ENCODE measurements at places on chromosomes 16 and 17.

DNA sequence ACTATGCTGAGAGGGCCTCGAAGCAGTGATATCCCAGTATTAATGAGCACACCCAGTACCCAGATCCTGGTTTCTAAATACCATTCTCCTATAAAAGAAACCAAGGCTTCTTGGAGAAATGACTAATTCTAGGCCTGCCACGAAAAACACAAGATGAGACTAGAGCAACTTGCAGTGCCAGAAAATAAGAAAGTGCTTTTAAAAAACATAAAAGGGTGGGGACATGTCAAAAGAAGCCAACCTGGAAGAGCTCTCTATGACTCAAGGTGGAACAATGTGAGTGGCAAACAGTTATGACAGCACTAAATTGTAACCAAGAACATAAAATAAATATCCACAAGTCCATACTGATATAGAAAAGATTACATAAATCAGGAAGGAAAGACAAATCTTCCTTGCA is 153.2 kb upstream of the KCNJ18 start:
- DNase-seq = no peak

DNA sequence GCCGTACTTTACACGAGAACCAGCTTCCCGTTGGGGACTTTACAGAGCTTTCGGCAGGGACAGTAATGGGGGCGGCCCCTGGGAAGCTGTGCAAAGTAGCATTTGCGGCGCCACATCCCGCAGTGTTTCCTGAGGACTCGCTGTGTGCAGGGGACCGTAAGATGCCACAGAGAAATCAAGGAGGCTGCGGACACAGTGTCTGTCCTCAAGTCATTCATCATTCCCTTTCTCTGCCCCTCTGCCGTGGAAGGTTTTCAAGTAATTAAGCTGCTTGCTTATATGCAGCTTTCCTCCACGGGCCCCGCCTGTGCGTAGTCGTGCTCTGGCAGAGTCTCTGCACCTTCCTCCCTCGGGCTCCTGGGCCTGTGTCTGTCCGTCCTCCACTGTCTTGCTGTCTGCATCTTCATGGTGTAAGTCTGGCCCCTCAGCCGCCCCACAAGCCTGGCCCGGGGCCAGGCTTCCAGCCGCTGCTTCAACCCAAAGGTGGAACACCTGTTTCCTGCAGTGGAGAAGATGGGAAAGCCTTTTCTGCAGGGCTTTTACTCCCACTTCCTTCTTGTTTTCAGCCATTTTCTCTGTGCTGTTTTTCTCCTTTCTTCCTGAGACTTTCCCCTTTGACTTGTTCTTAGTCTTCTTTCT is 216.9 kb upstream of the CHMP6 start:
- DNase-seq = no peak

GRCh38 chr17:5467416-5467815 is 1.4 kb downstream of the DHX33 start:
- no peak for DNase-seq

DNA sequence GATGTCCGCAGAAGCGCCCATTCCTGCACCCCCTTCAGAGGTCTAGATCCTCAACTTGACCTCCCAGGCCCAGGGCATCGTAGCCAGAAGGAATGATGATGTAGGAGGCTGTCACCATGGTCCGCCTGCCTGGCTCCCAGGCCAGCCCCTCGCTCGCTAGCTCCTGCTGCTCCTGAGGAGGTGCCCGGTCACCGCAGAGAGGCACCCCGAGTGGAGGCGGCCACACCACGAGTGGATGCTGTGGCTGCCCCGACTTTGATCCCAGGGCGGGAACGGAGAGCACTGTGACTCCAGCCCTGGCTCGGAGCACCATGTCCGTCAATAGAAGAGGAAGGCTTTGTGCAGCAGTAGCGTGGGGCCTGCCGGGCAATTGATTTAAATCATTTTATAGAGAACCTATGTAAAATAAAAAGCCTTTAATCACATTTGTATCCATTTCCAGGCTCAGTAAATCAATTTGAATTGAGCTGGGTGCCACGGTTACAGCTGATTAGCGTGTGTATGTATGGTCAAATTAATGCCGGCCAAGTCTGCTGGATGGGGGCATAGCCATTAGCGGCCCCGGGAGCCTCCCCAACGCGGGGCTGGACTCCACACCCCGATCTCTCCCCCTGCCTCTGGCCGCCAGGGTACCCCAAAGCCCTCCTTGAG is 122.6 kb upstream of the GSE1 start:
- no peak for DNase-seq

- no peak for DNase-seq
Observed at GRCh38 chr17:56658648-56659047, 65.1 kb downstream of the NOG start.

DNA sequence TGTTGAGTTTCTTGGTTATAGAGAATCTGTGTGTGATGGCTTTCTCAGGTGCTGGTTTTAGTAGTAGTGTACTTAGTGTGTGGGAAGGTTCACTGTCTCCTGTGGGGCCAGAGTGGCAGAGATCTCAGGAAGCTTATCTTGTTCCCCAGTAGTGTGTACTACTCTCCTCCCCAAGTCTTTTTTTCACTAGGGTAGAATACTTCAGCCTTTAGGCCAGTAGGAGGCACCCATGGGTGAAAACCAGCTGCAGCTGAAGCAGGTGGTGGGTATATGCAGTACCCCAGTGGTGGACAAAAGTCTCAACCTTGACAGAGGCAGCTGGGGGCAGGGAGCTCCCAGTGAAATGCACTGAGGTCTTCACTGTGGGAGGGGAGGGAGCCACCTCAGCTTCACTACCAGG is 109.9 kb downstream of the PHKB start:
- no peak for DNase-seq

GRCh38 chr16:16012144-16012543 is 62.7 kb downstream of the ABCC1 start:
- no peak for DNase-seq

DNA sequence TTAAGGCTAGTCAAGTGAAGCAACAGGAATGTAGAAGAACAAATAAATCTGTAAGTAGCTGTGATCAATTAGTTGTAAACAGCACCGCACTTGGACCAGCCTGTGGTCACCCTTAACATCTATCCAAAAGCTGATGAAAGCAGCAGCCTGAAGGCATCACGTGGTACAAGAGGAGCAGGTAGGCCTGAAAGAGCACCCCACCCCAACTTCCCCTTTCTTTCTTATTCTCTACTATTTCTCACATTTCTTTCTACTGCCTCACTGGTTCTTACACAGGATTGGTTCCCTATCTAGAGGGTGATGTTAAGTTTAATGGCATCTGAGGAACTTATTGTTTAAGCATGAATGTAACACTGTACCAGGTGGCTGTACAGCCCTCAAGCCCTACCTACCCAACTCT is 42.6 kb upstream of the CLEC18B start:
- DNase-seq = no peak

DNA sequence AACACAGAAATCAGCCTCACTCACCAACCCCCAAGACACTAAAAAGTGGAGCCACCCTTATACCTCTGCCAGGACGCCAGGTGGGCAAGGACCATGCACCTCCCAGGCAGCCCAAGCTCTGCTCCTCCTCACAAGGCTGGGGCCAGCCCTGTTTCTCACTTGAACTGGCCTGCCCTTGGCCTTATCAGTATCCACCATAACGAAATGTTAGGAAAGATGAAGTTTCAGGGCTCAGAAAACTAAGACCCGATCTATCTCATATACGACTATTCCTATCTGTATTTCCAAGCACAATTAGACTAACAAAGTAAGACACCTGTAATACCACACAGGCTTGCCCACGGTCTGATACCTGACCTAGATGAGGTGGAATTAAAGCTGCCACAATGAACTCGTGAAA is 6.9 kb downstream of the FBXO31 start:
- no peak for DNase-seq

- DNase-seq = peak; percentile 85
Observed at GRCh38 chr17:14308965-14309879, 8.3 kb downstream of the HS3ST3B1 start.

GRCh38 chr17:77308861-77309726 is 168.3 kb downstream of the SEC14L1 start:
- no peak for DNase-seq

- no peak for DNase-seq
Observed at GRCh38 chr16:57858635-57859034, 56.3 kb upstream of the KIFC3 start.

DNA sequence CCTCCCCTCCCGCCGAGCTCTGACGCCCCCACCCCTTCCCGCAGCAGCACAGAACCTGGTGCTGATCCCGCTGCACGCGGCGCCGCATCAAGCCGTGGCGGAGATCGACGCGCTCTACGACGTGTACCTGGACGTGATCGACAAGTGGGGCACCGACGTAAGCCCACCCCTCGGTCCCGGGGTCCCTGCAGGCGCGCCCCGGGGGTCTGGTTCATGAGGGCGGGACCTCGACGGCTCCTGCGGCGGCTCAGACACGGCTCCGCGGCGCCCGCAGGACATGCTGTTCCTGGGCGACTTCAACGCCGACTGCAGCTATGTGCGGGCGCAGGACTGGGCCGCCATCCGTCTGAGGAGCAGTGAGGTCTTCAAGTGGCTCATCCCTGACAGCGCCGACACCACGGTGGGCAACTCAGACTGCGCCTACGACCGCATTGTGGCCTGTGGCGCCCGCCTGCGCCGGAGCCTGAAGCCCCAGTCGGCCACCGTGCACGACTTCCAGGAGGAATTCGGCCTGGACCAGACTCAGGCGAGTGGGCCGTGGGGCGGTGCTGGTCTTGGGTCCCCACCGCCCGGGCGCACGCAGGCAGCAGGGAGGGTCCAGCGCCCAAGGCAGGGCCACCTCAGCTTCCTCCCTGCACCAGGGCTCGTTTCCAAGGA is 1.4 kb downstream of the DNASE1L2 start:
- DNase-seq = no peak

- DNase-seq = no peak
Observed at GRCh38 chr17:17820463-17821158, 16.2 kb downstream of the SREBF1 start.

- no peak for DNase-seq
Observed at GRCh38 chr17:61075988-61076387, 323.7 kb upstream of the TBX2 start.

DNA sequence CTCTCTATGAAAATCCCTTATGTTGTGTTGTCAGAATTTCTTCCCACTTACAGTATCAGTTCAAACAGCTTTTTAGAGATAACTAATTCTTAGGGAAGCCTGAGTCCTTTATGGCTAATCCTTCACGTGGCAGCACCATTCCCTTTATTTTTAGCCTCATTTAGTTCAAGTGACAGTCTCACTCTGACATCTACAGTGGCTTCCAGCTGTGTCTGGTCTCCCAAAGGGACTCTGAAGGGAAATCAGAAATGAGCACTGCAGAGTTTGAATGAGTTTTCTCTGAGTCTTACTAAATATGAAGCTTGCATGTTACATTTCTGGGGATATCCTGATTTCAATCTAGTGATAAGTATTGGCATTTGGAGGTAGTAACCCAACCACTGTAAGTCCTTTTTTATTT is 1104.1 kb downstream of the CDH11 start:
- DNase-seq = no peak

DNA sequence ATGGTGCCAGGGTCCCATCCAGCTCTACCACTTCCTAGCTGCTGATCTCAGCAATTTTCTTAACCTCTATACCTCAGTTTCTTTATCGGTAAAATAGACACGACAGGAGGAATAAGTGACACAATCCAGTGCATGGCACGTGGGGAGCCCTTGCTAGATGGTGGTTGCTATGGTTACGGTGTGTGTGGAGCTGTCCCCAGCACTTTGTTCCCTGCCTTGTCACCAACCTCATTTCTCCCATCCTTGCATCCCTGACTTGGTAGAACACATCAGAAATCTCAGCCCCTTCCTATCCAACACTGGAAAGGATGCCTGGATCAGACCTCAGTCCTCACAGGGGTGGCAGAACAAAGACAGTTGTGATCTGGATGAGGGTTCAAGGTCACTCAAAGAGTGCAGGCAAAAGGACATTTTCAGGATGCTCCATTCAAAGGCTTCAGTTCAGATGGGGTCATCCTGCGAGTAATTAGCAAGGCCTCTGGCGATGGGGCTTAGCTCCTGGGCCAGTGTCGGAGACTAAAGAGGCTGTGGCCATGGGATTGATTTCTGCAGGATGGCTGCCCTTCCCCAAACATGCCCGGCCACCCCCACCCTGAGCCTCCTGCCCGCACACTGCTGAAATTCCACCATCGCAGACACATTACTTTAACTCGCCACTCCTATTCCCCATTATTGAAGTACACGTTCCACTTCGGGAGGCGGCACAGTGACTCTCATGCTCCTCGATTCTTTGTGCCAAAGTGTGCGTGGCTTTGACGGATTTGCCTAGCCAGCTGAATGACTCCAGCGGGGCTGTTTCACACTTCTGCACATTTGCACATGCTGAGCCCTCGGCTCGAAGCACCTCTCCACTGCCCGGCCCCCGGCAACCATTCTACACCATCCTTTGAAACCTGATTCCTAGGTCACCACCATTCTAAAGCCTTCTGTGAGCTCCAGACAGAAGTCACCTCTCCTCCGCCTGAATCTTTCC is 40.3 kb downstream of the WNT3 start:
- no peak for DNase-seq

DNA sequence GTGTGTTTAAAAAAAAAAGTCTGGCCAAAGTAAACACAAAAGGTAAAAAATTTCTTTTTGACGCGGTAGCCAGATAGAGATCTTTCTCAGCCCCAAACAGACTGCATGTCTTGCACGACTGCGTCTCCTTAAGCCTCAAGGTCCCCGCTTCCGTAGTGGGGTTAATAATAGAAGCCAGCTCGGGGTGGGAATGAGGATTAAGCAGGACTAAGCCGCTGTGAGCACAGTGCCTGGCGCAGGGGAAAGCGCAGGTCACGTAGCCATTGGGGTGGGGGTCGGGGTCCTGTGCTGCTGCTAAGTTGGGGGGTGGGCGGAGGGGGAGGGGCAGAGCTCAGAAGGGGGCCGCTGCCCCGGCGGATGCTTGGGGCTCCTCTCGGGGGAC is 521 bp downstream of the GGA2 start:
- no peak for DNase-seq

- no peak for DNase-seq
Observed at GRCh38 chr17:76993651-76994050, 125.4 kb downstream of the MGAT5B start.

DNA sequence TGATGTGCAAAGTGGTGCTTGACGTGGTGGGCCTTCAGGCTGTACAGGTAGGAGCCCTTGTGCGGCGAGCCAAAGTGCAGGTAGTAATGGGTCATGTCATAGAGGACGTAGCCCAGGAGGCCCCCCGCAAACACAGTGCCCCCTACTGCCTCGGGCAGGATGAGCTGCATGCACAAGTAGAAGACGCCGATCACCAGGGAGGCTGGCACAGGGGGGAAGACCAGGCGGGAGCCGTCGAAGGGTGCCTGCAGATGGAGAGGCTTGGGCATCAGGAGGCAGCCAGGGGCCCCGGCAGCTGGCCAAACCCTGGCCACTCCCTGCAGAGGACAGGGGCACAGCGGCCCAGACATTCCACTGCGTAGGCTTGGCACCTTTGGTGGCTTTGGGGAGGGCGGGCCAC is 15.7 kb upstream of the MLKL start:
- DNase-seq = no peak

- no peak for DNase-seq
Observed at GRCh38 chr17:38907930-38908675, 17.3 kb upstream of the LASP1NB start.

DNA sequence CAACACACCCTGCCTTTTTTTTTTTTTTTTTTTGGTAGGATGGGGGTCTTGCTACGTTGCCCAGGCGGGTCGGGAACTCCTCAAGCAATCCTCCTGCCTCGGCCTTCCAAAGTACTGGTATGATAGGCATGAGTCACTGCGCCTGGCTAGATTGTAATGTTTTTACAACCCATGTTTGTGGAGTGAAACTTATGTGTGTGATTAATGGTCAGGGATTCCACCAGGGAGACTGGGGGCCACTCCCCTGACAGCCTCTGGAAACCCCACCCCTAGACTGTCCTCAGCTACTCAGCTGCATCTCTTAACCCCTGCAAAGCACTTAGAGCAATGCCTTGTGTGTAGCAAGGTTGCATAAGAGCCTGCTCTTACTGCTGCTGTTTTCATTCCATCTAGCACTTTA is 220.5 kb downstream of the PARN start:
- DNase-seq = no peak
